ENCODE measurements at places on chromosomes 7 and 10. TPM values are rescaled to one million over a fixed set of nuclear protein-coding genes. Genes with fewer than 3 reads are reported as not detected.

The FZD1 gene
- total RNA-seq, result 6.0 TPM

The IDI2 gene
- total RNA-seq, result not detected

The NCAPG2 gene
- total RNA-seq, result 26.7 TPM

The CRTAC1 gene
- 0.74 TPM for total RNA-seq

The NUTM2B gene
- total RNA-seq, result not detected

The ANKRD30A gene
- total RNA-seq, result not detected

The CACNB2 gene
- total RNA-seq, result not detected

The CCDC136 gene
- 0.07 TPM for total RNA-seq

The ACADSB gene
- total RNA-seq, result 3.7 TPM

The COL1A2 gene
- 6.7 TPM for total RNA-seq

The TBL2 gene
- total RNA-seq, result 39.0 TPM

The GPR158 gene
- total RNA-seq, result not detected

The HNRNPA2B1 gene
- 191 TPM for total RNA-seq

The PCDH15 gene
- total RNA-seq, result not detected

The ACSL5 gene
- total RNA-seq, result 64.8 TPM

The CYTH3 gene
- 16.5 TPM for total RNA-seq

The PANK1 gene
- 2.3 TPM for total RNA-seq

The TSPAN33 gene
- total RNA-seq, result 0.13 TPM

The BLNK gene
- total RNA-seq, result not detected

The MMRN2 gene
- total RNA-seq, result 199 TPM

The GPR15LG gene
- not detected for total RNA-seq

The WNT2 gene
- not detected for total RNA-seq

The ADAM22 gene
- 0.67 TPM for total RNA-seq

The IKZF1 gene
- total RNA-seq, result not detected

The UTF1 gene
- not detected for total RNA-seq

The TMEM270 gene
- total RNA-seq, result not detected

The PAPOLB gene
- not detected for total RNA-seq

The HYAL4 gene
- total RNA-seq, result 0.49 TPM

The NAMPT gene
- 200 TPM for total RNA-seq

The FOXP2 gene
- 0.34 TPM for total RNA-seq

The TRRAP gene
- 21.7 TPM for total RNA-seq

The ODAD2 gene
- 1.7 TPM for total RNA-seq

The ZNF467 gene
- total RNA-seq, result 1.2 TPM

The ARHGAP22 gene
- total RNA-seq, result 37.4 TPM

Data from mammary microvascular endothelial cell (primary cell).